ENCODE measurements at places on chromosomes 2 and 18.

- peak; percentile 75 for DNase-seq
Measured at GRCh38 chr2:85852937-85853498, 35.8 kb downstream of the ST3GAL5 start.

DNA sequence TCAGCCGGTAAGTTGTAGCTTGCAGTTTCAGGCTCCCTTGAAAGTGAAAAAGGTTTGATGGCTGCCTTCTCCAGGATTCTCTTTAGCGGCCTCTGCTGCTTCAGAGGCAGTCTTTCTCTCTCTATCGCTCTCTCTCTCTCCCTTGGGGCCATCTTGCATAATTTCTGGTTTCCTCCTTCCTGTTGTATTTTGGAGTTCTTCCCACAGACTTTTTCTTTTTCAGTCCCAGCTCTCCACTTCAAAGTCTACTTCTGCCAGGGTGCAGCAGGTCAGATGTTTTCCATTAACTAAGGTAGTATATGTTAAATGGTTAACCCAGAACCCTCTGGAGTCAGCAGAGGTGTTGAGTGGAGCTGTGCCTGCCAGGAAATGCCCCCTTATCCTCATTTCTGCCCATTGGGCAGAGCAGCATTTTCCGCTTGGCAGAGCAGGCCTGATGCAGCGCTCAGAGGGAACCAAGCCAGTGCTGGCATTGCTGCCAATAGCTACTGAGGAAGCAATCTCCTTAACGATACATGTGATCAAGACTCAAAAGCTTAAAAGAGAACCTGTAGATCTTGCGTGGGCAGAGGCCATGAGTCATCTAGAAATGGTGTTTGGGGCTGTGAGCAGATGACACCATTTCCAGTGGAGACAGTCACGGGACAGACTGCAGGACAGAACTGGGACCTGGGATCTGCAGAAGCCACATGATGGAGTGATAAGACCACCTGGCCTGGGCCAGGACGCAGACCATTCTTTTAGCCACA is 20.8 kb downstream of the DBI start:
- no peak for DNase-seq

DNA sequence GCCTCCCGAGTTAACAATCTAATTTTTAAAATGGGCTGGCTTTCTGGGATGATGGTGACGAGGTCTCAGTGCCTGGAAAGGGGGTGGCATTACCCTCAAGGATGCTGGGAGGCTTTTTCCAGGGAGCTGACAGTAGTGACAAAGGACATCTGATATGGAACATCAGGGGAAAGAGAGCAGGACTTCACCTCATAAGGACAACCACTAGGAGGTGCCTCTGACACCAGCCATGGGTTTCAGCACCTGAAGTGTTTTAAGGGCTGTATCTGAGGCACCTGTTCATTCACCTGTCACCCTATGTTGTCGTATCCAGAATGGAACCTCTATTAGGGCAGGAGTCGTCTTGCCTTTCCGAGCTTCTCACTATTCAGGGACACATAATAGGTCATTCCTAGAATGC is 10.8 kb downstream of the IL36B start:
- DNase-seq = no peak

GRCh38 chr18:54794823-54795222 is 33.5 kb upstream of the RAB27B start:
- no peak for DNase-seq

DNA sequence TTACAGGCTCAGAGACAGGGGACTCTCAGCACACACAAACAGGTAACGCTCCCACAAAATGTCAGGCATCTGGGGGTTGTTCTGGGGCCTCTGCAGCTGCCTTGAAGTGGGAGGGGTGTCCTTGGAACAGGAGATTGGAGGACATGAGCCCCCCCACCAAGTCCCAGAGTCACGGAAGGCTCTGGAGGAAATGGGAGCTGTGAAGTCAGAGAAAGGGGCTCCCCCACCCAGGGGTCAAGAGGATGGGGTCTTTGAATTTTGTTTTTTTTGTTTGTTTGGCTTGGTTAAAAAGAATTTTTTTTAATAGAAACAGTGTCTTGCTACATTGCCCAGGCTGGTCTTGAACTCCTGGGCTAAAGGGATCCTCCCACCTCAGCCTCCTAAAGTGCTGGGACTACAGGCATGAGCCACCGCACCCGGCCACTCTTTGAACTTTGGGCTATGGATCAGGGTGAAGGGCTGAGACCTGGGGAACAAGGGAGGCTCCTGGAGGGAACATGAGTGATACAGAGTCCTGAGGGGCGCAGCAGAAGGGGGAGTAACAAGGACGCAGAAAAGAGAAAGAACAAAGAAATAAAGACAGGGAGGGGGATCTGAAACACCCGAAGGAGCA is 46.8 kb downstream of the TNS1 start:
- DNase-seq = no peak

GRCh38 chr18:38693104-38693503 is 1127.5 kb upstream of the CELF4 start:
- no peak for DNase-seq

DNA sequence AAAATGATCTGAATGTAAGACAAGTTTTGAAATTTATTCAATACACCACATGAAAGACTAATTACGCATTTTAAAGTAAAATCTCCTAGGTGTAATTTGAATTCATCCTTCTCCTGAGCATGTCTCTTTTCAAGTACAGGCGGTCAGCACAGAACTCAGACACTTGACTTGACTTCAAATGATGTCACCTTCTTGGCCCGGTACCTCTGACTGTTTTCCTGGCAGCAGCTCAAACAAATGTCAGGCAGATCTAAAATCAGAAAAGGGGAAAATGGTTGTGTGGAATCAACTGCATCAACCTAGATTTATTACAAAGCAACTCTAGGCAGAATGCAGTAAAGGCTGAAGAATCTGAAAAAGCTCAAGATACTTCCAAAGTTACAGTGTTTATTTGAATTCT is 11.4 kb upstream of the PROKR1 start:
- DNase-seq = no peak

- no peak for DNase-seq
Measured at GRCh38 chr2:10303181-10303693, 533 bp downstream of the HPCAL1 start.

DNA sequence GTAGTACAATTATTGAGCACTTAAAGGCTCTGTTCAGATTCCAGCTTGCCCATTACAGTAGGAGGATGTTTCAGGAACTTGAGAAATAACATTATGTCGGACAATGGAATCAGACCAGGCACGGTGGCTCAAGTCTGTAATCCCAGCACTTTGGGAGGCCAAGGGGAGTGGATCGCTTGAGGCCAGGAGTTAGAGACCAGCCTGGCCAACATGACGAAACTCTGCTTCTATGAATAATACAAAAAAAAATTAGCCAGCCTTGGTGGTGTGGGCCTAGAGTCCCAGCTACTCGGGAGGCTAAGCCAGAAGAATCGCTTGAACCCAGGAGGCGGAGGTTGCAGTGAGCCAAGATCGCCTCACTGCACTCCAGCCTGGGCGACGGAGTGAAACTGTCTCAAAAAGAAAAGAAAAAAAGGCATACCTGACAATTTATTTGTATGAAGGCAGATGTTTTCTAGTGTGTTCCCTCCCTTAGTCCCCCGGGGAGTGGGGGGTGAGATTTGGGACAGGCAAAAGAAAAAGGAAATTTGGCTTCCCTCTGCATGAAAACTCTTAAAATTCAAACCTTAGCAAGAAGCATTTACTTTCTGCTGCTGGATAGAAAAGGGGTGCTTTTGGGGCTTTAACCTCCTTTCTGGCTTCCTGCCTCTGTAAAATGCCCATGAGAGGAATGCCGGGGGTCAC is 13.7 kb upstream of the ZNF532 start:
- no peak for DNase-seq

Measured in naive B cell (primary cell).